Sciatic nerve (tissue), 2 donors: ENCODE measurements at places on chromosomes 1 and 21. TPM values are rescaled to one million over a fixed set of nuclear protein-coding genes. Genes with fewer than 3 reads are reported as not detected.

HPCAL4 gene
- total RNA-seq, result not detected

SLC22A15 gene
- total RNA-seq, result 3.5 TPM

DDR2 gene
- 132 TPM for total RNA-seq

KCNT2 gene
- total RNA-seq, result 10.6 TPM

DNA sequence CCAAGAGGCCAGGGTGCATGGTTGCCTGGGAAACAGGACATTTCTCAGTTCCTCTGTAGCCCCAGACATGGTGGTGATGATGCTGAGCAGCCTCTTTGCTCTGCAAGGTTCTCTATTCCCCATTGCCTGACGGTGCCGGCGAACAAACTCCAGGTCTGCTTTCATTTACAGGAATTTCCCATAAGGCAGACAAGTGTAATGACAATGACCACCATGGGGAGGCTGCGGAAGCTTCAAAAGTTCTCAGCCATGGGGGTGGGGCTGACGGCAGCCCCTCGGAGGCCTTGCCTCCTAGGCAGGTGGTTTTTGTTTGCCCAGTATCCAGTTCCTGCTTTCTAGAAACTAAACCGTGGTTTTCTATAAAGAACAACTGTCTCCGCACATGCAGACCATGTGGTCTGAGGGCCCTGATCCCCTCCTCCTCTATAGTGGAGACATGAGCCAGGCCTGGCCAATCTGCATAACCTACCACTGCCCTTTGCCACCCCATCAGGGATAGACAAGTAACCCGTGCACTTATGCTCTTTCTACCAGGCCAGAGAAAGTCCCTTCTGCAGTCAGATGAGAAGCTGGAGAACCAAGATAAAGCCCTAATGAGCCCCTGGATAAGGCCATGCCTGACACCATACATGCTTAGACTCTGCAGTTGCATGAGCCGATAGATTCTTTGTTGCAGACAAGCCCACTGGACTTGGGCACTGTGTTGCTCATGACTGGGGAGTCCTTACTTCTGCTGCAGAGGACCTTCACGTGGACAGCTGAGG lies 54.1 kb downstream of the LDLRAD2 start:
- DNase-seq, result no peak

- no peak for DNase-seq
Observed at GRCh38 chr1:180382326-180383115, 119.9 kb downstream of the ACBD6 start.
